ENCODE measurements at places on chromosomes 2 and 18.

GRCh38 chr2:234955971-234956509 is 4.2 kb downstream of the SH3BP4 start:
- no peak for DNase-seq

DNA sequence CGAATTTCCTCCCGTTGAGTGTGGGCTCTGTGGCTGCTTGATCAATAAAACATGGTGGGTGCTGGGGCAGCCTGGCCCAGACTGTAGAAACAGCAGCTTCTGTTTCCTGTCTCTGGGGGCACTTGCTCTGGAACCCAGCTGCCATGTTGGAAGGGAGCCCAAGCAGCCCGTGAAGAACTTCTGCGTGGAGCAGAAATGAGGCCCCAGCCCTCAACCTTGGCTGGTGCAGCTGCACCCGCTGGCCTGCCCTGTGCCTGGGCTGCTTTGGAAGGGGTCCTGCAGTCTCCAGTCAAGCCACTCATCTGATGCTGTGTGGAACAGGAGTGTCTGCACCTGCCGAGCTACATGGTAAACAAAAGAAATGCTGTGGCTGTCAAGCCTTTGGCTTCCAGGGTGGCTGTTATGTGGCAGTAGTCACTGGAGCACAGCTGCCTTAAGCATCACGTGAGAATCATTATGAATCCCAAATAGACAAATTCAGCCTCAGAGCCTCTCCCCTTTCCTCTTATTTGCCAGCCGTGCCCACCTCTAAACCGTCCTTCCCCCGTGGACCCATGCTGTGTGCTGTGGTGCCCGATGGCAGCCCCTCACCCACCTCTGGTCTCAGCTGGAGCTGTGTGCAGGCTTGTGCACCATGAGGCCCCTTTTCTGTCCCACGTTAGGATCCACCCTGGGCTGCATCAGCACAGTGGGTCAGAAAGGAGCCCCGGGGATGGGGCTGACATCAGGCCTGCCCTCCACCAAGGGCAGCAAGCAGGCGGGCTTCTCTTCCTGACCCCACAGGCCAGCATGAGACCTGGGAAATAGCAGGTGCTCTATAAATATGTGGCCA is 134.0 kb upstream of the HDAC4 start:
- no peak for DNase-seq

DNA sequence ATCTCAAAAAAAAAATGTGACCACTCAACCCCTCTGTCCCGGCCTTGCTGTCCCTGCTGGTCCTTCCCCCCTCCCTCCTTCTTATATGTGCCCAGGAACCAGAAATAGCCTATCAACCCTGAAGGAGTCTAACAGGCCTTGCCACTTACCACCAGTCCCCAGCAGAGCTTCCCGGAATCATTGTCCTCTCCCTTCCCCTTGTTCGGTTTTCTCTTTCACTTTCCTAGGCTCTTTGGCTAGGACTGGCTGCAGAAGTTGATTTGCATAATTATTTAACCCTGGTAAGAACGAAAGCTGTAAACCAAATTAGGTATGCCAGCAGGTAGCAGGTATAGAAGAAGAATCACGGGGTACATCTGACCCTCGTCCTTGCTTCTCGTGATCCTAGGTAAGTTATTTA is 72.6 kb upstream of the ZNF532 start:
- no peak for DNase-seq

DNA sequence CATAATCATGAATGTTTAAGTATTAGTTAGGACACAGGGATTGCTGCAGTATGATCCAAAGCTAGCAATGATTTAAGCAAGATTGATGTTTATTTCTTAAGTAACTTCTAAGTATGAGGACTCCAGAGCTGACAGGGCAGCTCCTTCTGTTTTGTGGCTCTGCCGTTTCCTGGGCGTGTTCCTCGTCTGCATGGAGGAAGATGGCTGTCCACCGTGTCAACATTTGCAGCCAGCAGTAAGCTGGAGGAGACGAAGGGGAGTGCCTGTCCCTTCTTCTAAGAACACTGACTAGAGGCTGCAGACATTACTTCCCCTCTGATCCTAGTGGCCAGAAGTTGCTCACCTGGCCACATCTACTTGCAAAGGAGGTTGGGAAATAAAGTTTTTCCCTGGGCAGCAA is 144.1 kb downstream of the MYO1B start:
- DNase-seq, result no peak

DNA sequence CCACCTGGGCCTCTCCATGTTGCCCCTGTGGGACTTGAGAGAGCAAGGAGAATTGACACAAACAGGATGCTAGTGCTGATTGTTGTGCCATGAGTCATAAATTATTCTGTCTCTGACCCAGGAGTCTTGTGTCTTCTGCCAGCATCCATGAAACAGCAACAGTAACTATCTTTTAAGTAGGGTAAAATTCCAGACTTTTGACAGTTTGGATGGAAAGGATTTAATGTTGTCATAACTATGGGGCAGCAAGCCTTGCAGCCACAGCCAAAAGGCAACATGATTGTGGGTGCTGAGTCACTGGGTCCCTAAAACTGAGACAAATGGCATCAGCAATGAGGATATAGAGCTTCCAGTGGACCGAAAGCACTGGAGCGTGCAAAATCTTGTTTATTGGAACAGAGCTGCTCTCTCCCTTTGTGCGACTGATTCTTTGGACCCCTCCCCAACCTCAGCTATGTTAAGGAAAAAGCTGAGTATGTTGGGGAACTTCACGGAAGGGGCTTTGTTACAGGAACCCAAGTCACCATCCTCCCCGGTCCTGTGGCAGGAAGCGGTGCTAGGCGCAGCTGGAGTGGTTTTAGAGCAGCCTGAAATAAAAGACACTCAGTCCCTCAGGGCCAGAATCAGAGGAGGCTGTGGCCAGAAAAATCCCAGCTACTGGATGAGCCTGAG is 9.6 kb upstream of the ITPRIPL1 start:
- no peak for DNase-seq

DNA sequence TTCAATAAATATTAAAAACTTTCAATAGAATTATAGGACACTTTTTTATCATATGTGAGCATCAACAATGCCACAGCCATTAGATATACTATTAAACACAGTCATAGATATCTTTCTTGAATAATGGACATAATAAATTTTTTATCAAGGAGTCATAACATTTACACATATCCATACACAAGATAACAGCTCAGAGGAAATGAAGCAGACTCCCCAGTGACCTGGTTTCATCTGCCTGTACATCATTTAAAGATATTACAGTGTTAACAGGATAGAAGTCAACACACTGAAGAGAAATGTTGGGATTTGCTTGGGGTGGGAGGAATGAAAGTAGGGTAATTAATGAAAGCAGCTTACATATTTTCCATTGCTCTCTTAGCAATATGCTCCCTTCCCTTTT is 5.1 kb downstream of the SCG2 start:
- DNase-seq, result no peak

DNA sequence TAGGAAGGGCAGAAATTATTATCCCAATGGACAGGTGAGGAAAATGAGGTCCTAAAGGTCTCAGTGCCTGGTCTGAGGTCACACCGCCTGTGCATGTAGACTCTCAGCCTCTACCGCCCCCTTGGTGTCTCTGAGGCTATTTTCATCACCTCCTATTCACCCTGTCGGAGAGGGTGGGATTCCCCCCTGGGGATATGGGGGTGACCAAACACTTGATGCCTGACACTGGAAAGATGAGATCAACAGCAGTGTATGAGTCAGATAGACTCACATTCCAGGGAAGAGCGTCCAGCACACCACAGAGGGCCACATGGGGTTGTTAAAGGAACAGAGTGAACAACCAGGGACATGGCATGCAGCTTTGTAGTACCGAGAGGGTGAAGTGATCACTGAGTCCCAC is 199.7 kb downstream of the SMAD2 start:
- no peak for DNase-seq

DNA sequence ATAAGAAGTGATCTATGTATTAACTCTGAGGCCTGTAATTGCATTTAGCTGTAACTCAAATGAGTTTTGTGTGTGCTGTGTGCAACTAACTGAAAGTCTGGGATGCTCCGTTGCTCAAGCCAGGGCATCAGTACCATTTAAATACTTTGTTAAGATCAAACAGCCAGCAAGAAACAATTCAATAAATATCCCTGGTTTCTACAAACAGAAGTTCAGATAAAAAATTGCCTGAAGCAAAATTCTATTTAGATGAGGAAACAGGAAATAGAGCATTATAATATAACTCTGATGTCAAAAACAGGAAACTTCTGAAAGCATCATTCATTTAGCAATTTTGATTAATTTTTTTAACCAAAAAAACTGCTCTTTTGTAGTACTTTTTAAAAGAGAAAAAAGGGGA is 18.9 kb upstream of the SLC38A11 start:
- DNase-seq, result no peak

- no peak for DNase-seq
These were observed 37.2 kb downstream of the AGPS start for GRCh38 chr2:177429688-177430325.

DNA sequence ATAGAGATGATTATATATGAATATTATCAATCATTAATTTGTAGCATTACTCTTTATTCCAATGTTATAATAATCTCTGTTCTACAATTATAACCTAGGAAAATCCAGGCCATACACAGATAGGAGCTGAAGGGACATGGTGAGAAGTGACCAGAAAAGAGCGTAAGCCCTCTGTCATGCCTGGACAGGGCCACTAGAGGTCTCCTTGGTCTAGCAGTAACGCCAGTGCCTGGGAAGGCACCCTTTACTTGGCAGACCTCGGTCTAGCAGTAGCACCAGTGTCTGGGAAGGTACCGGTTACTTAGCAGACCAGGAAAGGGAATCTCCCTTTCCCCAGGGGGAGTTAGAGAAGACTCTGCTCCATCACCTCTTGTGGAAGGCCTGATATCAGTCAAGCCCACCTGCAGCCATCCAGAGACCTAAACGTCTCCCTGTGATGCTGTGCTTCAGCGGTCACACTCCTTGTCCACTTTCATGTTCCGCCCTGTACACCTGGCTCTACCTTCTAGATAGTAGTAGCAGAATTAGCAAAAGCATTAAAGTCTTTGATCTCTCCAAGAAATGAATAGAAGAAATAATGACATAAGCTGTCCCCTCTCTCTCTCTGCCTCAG is 447.5 kb upstream of the FSIP2 start:
- no peak for DNase-seq

DNA sequence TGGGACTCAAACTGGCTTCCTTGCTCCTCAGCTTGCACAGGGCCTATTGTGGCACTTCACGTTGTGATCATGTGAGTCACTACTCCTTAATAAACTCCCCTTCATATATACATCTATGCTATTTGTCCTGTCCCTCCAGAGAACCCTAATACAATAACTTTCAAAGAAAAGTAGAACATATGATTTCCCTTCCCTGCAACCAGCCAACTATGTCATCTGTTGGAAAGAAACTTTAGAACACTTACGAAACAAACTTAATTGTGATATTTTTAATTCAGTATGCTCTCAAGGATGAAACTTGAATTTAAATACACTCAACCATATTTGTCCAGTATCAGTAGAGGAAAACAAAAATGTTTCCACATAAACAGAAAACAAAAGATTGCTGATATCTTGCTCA is 84.4 kb downstream of the DYM start:
- no peak for DNase-seq

GRCh38 chr2:27320958-27321543 is 1.8 kb downstream of the MPV17 start:
- no peak for DNase-seq

GRCh38 chr2:66794070-66794469 is 359.1 kb downstream of the MEIS1 start:
- DNase-seq, result no peak

GRCh38 chr18:74233933-74234325 is 57.8 kb downstream of the CYB5A start:
- no peak for DNase-seq

- DNase-seq, result no peak
These were observed 323.0 kb upstream of the NT5C1B start for GRCh38 chr2:18912225-18912888.

DNA sequence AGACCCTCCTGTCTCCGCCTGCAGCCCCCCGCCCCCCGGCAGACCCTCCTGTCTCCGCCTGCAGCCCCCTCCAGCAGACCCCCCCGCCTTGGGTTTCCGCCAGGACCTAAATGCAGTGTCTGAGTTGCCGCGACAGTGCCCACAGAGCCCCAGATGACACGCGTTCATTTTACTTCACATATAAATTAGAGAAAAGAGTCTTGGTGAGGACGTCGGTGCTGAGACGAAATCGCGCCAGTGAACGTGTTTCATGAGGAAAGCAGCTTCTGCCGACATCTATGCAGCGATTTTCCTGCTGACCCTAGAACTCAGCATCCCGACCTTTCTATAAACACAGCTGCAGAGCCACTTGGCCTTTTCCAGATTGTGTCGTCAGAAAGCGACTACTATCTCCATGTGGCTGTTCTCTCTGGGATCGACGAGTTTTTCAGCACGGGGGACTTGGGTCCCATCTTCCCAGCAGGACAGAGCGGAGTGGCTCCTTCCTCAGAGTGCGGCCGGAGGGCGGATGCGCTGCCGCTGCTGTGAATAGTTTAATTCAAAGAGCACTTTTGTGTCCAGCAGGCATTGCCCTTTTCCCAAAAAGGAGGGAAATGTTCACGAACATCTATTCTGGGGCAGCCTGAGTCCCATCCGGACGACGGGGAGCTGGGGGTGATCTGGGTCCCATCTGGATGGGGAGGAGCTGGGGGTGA is 136.7 kb downstream of the NFATC1 start:
- no peak for DNase-seq

GRCh38 chr2:210324458-210324857 is 9.5 kb upstream of the MYL1 start:
- no peak for DNase-seq

DNA sequence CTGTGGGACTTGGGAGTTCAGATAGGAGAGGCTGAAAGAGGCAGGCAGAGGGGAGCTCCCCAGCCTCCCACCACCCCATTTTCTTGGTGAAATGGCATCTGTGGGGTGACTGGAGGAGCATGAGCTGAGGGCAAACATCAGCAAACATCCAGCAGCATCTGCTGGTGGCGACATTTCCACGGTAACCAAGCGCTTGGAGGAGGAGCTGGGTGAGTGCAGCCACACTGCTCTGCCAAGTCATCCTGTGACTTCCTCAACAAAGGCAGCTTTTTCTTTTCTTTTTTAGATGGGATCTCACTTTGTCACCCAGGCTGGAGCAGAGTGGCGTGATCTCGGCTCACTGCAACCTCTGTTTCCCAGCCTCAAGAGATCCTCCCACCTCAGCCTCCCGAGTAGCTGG is 5.6 kb downstream of the TXNL4A start:
- no peak for DNase-seq

DNA sequence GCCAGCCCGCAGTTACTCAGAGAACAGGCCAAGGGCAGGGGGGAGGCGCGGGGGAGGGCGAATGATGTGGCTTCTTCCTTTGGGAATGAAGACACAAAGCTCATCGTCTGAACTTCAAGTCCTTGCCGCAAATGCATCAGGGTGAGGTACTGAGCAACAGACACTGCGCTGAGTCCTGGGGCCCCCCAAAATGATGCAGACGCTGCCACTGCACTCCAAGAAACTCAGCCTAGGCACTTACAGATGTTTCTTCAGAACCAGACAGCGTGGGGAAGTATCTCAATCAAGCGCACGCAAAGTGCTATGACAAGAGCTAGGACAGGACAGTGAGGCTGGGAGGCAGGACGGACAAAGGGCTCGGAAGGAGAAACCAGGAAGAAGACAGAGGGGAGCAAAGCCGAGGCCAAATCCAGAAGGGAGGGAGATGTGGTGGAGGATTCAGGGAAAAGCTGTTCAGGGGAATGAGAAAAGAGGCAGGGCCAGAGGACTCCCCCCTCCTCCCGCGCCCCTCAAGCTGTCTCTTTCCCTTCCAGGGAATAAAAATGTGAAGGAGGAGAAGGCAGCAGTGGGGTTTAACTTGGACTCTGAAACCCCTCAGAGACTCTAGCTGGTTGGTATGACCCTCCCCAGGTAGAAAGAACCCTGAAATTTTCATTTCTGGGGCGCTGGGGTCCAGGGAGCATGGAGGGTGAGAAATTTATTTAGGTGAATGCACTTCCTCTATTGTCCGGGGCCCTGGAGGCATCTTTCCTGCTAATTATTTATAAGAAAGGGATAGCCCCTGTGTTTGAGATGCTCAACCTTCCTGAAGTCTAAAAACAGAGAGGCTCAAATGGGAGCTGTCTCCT is 34.9 kb downstream of the CIB4 start:
- no peak for DNase-seq

Measured in activated CD4-positive, CD25-positive, alpha-beta regulatory T cell (primary cell).